Foreskin fibroblast (primary cell): ENCODE measurements at places on chromosomes 2 and 18.

GRCh38 chr2:55861733-55862132 is 61.8 kb downstream of the EFEMP1 start:
- peak; percentile 35 for DNase-seq

GRCh38 chr18:79283131-79283810 is 112.5 kb upstream of the NFATC1 start:
- DNase-seq: no peak

- peak; percentile 40 for DNase-seq
Measured at GRCh38 chr2:234512884-234513669, 16.2 kb upstream of the ARL4C start.

GRCh38 chr18:25921677-25922421 is 168.6 kb downstream of the SS18 start:
- peak; percentile 22 for DNase-seq

GRCh38 chr2:140057928-140058327 is 1277.7 kb upstream of the NXPH2 start:
- DNase-seq: no peak

DNA sequence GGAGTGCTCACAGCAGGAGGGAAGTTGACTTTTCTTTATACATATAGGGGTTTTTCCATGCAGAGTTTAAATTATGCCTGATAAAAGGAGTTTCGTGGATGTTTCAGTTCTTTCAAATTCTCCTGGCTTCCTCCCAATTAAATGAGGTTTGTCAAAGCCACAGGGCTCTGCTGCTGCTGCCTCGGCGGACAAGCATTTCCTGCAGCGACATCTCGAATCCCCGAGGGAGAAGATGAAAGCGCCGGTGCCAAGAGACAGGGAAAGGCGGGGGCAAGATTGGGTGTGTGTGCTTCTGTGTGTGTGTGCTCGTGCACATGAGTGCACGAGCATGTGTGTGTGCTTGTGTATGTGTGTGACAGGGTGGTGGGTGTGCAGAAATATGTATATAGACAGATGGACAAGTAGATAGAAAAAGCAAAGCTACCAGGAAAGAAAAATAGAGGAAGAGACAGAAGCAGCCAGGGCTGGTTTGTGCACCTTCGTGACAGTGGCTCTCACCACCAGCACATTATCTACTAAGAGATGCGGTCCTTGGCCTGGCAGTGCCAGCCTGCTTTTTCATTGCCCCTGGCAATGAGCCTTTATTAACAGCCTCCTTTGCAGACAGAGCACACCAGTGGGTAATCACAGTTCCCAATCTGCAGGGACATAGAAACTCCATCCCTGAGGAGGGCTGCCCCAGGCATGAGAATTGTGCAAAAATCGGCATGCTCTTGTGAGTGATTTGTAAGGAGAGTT is 76.2 kb downstream of the CDK15 start:
- peak; percentile 73 for DNase-seq

DNA sequence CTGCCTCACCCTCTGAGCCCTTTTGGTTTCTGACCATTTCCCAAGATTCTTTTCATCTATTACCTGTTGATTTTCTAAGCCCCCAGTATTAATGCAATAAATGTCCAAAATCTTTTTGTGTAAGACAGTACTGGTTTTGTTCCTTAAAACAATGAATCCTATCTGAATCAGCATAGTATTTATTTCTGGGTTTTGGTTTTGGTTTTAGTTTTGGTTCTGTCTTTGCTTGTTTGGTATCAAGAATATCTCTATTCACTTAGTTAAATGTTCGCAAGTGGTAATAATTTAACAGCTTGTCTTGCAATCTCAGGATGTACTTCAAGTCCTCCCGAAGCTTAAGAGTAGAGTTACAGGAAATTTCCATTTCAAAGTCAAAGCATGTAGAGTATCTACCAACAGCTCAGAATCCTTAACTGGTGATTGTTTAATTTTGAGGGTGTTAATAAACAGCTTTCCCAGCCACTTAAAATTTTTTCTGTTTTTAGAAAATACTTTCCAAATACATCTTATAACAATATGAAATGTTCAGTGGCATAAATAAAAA is 67.7 kb upstream of the NEDD4L start:
- DNase-seq: no peak

- peak; percentile 48 for DNase-seq
Measured at GRCh38 chr18:58315041-58315440, 271.0 kb downstream of the NEDD4L start.

GRCh38 chr2:98850074-98850473 is 86.0 kb downstream of the CRACDL start:
- DNase-seq: no peak

DNA sequence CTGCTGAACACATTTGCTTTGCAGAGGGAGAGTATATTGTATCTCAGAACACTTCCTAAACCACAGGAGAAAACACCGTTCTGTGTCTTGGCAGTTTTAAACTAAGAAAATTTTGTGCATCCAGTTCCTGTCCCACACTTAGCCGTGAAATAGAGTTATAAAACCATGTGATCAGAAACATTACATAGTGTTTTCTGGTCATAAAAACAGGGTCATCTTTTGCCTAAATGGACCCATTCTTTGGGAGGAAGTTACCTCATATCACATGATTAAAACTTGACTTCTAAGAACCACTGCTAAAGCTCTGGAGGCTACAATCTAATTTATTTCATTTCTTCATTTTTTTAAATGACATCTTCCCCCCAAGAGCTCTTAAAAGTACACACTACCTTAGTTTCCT is 138.7 kb downstream of the PAX3 start:
- DNase-seq: no peak

DNA sequence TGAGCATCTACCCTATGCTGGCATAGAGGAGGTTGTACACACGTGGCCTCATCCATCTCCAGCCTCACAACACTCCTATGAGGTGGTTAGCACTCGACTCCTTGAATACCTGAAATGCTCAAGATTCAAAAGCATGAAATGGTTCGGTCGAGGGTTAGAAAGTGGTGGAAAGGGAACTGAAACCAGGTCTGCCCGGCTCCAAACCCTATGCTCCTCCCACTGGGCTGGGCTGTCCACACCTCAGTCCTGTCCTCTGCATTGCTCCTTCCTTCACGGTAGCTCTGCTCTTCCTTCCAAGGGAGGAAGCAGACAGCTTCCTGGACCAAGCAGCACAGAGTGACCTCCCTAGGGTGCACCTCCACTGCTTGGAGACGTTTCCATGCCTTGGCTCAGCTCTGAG is 565.2 kb upstream of the ID2 start:
- no peak for DNase-seq

DNA sequence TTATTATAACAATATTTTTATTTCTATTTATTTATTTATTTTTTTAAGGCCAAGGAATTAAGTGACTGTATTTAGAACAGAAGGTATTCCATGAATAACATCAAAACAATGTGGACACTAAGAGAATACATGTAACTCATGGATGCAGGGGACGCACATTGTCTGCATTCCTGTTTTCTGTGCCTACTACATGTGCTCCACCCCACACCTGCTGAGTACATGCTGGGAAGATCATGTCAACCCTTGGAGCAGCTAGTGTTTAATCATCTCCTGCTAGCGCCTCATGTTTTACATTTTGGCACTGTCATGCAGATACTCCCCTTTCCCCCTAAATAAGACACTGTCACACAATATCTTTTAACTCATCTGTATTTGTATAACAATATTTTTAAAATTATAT is 29.3 kb downstream of the DPYSL5 start:
- DNase-seq: no peak

DNA sequence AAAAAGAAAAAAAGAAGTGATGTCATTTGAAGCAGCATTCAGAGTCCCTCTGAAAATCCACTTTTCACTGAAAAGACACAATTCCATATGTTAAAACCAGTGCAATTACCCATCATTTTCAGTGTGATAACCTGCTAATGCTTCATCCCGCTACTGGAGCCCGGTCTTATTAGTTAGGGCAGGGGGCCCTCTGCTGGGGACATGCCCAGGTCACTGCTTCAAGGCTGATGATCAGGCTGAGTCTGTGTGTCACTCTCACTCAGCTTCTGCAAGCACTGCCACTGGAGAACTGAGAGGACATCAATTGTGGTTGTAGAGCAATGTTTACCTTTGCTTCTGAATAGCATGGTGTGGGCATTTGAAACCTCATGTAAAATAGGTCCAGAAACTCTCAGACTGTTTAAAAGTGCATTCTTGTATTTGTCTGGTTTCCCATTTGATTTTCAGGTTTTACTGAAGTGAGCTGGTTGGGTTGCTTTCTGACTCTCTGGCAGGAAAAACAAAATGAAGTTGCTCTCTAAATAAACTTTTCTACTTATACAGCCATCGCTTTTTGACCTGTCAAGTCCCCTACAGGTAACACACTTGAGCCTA is 49.2 kb upstream of the NXPH2 start:
- peak; percentile 24 for DNase-seq

DNA sequence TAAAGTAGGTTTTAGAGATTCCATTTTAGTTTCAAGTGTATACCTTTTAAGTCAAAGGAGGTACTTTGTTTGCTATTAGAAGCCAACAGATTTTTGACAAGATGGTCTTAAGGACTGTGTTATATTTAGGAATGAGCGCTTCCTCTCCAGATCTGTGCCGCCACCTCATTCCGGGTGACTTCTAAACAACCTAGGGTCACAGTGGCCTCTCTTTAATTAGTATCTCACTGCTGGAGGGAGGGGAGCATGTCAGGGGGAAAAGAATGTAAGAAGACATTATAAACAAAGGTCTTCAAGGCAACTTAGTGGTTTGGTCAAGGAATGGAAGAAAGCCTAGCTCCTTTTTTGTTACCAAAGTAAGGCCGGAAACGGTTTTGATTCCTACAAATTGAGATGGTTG is 67.0 kb downstream of the RBMS1 start:
- no peak for DNase-seq

GRCh38 chr18:63869374-63869773 is 18.1 kb upstream of the SERPINB2 start:
- peak; percentile 91 for DNase-seq

GRCh38 chr18:58691256-58691655 is 20.0 kb downstream of the MALT1 start:
- DNase-seq: no peak
